ENCODE measurements at places on chromosomes 12 and 14.

DNA sequence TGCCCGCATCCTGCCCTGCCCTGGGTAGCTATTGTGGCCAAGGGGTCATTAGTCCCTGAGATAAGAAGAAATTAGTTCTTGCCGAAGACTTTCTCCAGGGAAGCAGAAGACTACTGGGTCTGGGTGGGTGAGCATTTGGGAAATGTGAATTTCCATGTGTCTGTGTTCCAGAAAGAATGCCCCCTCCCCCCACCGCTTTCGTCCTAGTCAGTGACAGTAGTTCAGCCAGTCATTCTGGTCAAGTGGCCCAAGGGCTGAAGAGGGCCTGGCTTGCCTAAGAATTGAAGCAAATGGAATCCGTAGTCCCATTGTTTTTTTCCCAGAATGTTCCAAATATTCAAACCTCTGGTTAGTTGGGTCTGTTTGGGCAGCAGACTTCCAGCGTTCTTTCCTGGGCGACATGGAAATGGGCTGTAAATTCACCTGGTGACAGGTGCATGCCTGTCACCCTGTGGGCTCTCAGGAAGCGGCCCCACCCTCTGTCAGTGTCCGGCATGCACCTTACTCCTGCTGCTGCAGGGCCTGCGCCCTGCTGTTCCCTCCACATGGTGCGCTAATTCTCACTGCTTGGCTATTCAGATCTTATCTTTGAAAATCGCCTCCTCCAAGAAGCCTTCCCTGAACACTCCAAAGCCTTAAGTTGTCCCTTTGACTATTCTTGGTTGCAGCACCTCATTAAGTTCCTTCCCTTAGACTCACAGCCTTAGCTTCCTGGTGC is 1.4 kb upstream of the RFLNA start:
- no peak for DNase-seq

DNA sequence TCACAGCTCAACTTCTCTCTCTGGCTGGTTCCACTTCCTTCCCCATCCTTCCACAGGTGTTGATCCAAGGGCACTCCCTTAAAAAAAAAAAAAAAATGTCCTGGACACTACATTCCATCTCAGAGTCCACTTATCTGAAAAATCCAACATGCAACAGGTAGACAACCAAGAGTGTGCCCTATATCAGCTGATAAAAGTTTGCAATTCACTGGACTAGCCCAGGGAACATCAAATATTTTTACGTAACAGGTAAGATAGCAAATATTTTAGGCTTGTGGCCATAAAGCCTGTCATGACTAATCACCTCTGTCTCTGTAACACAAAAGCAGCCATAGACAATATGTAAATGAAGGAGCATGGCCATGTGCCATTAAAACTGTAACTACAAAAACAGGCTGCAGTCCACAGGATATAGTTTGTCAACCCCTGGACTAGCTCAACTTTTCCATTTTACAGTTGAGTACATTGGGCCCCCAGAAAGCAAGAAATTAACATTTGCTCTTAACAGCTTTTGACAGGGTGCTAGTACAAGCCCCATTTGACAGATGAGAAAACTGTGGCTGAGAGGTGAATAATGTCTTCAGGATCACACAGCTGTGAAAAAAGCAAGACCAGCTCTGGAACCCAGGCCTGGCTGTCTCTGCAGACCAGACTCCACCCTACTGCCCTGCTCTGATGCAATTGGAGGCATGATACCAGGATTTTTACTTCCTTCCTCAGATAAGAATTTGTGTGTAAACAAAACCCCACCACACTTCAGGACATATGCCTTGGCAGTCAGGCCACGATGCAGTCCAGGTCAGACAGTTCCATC is 68.9 kb downstream of the CMKLR1 start:
- DNase-seq: no peak

DNA sequence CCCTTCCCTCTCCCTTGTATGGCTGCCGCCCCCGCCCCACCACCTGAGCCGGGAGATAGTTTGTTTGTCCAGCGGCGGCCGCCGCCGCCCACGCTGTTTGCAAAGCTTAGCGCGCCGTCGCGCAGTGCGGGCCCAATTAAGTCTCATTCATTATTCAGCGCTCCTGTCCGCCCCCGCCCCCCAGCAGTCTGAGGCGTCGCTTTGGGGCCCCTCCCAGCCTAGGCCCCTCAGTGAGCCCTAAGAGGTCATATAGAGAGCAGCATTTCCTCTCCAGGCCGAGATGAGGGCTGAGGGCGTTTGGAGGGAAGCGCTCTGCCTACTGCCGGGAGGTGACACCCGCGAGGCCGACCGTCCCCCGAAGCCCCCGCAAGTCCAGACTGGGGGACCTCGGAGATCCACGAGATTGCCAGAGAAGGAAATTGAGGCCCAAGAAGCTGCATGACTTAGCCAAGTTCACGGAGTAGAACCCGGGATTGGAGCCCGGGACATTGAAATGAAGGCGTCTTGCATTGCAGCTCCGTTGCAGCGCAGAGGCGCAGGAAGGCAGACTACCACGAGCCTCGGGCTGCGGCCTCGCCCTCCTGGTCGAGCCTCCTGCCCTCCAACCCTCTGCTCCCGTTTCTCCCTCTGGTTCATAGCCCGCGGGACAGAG is at the start of gene DNAJC22:
Gene DNAJC22, plus strand, starts transcription at position 230 of the 652 bp plus-strand sequence. CDS start 1,985 bp downstream, outside the sequence.
- peak; percentile 48 for DNase-seq

GRCh38 chr12:68375756-68376695 is 43.9 kb upstream of the MDM1 start:
- no peak for DNase-seq

GRCh38 chr12:95216711-95217376 is 423 bp downstream of the FGD6 start:
- DNase-seq: no peak

- no peak for DNase-seq
These were observed 2.7 kb downstream of the ACTN1 start for GRCh38 chr14:68976160-68977067.

DNA sequence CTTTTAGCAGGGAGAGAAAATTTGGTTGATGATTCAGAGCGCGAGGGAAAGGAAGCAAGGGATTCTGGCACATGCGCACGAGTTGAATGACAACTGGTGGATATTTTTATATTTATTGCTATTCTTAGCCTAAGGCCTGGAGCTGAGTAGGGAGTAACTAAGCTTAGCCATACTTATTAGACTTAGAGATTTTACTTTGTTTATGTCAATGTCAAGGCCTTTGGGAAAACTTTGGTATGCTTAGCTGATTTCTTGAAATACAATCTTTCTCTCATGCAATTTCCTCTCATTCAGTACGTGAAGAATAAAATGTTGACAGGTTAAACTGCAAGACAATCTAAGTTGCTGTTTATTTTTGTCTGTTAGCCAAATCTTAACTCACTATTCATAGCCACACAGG is 101.1 kb downstream of the CRADD start:
- DNase-seq: no peak

DNA sequence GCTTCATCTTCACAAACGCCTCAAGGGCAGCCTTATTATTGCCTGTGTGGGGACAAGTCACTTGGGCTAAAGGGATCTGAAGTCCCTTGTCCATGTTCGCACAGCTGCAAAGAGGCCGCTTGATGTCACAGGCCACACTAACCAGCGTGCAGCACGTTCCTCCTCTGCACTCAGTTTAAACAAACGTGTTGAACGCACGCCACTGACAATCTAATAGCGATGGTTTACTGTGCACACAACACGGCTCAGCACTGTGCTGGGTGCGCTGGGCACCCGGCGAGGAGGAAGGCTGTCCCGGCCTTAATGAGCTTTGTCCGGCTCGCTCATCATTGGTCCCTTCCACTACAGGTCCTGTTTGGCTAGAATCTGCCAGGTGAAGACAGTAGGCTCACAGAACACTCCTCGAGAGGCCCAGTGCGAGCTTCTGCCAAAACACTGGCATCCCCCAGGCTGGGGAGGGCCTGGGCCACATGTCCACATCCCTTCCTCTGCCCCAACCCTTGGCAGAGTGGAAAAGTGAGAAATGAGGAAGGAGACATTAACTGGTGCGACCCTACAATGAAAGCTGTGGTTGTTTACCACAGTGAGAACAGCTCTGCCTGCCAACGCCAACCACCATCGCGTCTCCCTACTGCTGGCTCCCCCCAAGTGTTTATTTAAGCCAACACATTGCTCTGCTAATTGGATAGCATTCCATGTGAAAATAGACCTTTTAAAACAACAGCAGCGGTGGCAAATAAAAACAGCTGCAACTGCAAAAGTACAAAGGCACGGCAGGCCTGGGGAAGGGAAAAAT is 113.2 kb downstream of the RBM19 start:
- no peak for DNase-seq

GRCh38 chr14:102241147-102241546 is 63.8 kb downstream of the MOK start:
- no peak for DNase-seq

DNA sequence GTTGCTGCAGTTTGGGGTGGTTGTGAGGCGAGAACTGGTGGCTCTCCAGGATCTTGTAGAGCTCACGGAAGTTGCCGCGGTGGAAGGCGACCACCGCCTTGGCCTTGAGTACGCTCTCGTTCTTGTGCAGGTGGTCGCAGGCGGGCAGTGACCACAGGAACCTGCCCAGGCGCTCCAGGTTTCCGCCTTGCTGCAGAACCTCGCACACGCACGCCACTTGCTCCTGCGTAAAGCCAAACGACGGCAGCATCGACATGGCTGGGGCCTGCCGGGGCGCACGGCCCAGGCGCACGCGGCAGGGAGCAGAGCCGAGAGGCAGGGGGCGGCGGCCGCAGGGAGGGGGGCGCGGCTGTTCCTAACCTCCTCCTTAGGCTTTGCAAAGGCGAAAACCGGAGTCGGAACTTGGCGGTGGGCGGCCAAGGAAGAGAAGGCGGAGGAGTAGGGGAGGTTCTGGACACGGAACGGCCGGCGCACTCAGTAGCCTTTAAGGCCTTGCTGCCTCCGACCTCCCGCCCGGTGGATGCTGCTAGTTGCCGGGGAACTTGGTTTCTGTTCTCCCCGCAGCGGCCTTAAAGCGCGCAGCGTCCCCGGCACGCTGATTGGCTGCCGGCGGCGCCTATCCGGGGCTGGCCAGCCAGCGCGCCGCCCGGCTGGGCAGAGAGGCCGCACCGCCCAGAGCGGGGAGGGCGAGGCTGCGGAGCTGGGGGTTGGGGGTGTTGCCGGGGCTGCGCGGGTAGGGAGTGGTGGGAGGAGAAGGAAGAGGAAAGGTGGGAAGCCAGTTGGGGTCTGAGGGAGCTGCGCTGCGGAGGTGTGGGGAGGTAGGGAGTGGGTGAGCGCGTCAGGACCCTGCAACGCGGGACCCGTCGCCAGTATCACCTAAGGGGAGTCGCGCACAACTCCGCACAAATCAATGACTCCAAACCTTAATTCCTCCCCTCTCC is at the start of gene SIX1:
Gene SIX1, minus strand, starts transcription at position 544 of the 941 bp plus-strand sequence. Its CDS starts 288 bp downstream, at position 256.
- DNase-seq: peak; percentile 45

DNA sequence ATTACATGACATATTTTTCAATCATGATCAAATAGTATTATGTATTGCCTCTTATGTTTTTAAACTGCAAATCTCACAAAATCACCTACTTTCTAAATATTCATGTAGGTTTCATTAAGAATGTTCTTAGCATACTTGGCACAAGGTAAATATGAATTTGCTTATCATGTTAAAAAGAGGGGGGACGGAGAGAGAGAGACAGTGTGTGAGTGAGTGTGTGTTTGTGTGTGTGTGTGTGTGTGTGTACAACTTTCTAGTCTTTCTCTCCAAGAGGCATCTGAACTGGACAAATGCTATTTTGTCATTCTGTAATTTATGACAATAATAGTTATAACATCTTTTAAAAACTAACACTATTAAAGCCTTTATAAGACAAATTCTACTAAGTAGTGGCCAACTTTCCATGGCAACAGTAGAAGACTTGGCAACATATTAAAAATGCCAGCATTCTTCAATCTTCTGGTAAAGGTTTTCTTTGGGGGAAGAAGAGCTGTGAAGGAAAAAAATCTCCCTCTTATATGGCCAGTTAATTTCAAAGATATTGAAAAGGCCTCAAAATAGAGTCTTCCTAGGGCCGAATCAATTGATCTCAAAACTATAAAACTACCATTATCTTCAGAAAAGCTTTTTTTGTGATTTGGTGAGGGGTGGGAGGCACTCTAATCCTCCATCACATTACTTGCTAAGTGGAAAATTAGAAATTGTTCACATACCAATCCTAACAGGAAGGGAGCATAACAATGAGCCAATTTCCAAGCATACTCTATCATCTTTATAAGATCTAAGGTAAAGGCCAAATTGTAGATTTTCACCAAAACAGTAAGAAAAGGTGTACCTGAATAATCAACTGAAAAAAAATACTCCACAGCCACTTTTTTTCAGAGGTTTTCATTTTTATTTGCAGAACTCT is 28.2 kb downstream of the CDK17 start:
- DNase-seq: no peak

GRCh38 chr12:63302269-63302940 is 151.4 kb upstream of the AVPR1A start:
- DNase-seq: no peak

GRCh38 chr12:113316155-113316554 is 18.8 kb downstream of the SLC8B1 start:
- DNase-seq: no peak

DNA sequence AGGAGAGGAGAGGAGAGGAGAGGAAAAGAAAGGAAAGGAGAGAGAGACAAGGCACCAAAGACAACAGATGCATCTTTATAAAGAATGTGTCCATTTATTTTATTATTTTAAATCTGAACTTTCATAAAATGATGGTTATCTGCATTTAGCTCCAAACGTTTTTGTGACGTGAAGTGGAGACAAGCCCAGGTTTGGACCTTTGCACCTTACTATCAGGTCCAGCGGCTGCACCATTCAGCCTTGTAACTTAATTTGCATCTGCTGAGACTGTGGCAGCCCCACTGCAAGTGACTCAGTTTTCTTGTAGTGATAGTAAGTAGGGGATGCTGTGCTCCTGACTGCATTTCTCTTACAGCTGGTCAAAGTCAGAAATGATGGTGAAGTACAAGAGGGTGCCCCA is 130.7 kb downstream of the NTF3 start:
- DNase-seq: no peak

DNA sequence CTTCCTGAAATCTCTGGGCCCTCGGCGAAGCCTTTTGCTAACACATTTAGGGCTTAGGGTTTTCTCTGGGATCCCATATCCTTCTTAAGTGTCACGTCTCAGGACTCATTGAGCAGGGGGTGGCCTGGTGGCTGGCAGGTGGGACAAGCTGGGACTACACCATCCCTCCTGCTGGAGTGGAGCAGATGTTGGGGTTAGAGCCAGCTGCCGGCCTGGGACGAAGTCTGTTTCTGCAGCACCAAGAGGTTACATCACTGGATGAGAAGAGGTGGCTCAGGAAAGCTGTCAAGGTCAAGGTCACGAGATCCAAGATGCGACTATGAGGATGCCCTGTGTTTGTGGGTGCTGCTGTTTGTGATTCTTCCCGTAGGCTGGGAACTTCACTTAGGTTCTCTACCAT is 16.3 kb downstream of the SMCO2 start:
- no peak for DNase-seq
